ENCODE measurements at places on chromosomes 4 and X. TPM values are rescaled to one million over a fixed set of nuclear protein-coding genes. Genes with fewer than 3 reads are reported as not detected.

DNA sequence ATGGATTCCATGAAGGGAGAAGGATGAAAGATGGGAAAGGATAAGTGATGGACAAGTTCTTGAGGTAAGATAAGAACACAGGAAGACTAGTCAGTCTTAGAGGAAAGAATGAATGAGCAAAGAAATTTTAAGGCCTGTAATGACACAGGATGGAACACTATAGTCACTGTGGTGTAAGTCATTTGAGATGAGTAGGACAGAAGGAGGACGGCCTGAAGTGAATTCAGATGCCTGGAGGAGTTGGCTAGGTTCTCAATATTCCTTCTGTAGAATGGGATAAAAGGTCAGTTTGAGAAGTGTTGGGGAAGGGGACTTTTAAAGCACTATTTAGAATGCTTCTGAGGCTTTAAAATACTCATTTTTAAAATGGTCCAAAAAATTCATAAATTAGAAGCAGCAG lies 3.9 kb downstream of the MSMO1 start:
- DNase-seq = no peak

DNA sequence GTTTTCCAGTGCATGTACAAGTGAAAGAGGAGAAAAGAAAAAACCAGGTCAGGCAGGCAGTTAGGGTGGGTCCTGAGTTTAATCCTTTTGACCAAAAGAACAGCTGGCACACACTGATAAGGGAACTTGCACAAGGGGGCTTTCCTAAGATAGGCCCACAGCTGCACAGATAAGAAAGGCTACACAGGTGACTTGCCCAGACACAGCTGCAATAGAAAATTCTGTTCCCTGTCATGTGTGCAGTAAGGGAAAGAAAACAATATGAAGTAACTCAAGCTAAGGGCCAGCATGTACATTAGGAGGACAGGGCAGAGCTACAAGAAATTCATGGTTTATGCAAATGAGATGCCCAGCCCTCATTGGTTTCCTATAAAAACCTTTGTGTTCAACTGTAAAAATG lies 32.9 kb downstream of the LUZP4 start:
- no peak for DNase-seq

Gene ARHGAP4
- 1.9 TPM for total RNA-seq

Gene VCX2
- not detected for total RNA-seq

Gene RASL11B
- 0.66 TPM for total RNA-seq

DNA sequence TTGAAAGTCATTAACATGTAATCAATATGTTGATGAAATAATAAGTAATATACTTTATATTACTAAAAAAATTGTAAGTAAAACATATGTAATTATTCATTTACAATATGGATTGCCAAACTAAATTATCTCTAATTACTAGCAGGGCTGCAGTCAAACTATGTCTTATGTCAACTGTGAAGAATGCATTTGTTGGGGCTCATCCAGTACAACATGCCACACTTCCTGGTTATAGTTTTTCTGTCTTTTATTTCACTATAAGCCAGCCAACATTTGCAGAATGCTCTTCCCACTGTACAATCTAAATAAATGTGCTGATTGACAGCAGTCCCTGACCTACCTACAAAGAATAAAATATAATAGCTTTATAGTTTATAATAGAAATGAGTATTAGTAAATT lies 975.4 kb upstream of the NDST4 start:
- DNase-seq = no peak

Gene FAM199X
- total RNA-seq = 11.9 TPM

DNA sequence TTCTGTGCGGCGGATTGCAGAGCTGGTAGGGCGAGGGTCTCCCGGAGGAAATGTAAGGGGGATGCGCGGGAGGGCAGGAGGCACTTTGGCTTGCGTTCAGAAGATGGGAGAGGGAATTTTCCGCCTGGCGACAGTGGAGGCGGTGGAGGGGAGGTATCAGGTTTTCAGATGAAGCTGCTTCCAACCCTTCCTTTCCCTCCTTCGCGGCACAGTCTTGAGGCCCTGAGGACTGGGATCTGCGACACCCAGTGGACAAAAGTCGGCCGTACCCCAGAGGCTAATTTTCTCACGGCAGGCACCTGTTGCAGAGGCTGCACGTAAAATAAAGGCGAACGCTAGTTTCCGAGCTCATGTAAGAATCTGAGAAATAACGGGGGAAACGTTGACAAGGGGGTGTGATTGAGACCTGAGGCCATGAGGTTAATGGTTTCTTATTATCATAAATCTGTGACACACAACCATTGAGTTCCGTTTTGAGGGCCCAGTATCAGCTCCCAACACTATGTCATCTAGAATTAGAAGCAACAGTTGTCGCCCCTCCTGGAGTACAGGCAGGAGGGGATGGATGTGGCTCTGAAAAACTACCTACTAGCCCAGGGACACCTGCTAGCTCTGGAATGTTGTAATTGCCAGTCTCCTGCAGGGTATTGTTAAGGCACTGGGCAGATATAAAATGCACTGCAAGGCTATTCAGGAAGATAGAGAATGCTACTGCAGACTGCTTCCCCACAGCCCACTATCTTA lies 1.1 kb downstream of the ZCCHC18 start:
- peak; percentile 61 for DNase-seq

DNA sequence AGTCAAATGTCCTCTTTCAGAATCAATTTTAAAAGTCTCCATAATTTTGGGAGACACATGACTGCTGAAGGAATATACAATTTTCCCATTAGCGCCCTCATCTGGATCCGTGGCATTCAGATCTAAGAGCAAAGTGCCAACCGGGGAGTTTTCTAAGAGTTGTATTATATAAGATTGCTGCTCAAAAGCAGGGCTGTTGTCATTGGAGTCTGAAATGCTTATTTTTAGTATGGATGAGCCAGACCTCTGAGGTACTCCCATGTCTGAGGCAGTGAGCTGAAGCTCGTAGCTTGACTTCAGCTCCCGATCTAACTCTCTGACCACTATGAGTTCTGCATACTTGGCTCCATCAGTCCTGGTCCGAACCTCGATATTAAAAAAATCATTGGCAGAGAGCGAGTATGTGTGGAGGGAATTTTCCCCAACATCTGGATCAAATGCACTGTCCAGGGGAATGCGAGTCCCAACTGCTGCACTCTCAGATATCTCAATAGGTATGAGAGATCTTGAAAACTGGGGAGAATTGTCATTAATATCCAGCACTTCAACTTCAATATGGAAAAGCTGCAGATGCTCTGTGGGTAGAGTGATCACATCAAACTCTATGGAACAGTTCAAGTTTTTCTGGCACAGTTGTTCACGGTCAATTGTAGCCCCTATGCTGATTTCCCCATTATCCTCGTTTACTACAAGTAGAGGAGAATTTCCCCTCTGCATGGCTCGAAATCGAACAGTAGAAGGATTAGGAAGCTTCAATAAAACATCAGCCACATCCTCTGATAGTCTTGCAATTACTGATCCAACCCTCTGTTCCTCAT lies 917 bp downstream of the PCDH18 start:
- no peak for DNase-seq

- DNase-seq = peak; percentile 72
These were observed 1.4 kb downstream of the SLC16A2 start for GRCh38 chrX:74422576-74423288.

GRCh38 chr4:24489870-24490269 lies 94.5 kb downstream of the DHX15 start:
- no peak for DNase-seq

- no peak for DNase-seq
These were observed 317.1 kb downstream of the STK32B start for GRCh38 chr4:5368426-5368825.

Gene SLC9A7
- total RNA-seq = 5.9 TPM

DNA sequence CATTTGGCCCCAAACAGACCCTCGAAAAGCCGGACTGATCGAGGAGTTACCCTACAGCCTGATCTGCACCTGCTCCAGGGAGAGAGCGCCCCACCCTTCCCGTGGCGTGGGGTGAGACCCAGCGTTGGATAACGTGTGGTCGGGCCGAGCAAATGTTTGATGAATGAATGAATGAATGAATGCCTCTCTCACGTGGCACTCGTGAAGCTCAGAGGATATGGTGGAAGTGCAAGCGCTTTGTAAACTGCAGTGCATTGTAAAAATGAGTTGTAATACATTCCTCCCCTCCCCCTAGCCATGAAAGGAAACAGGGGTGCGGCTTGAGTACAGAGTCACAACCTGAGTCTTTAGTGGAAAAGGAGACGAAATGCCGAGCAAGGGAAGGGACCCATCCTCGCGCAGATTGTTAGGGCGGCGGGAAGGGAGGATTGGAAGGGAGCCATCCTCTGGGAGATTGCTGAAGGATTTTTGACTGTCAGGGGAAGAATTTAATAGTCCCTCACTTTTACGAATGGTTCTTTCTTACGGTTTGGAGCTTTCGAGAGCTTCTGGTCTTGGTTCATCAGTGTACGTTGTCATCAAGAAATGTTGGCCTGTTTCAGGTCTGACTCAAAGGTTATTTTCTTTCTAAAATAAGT lies 772 bp upstream of the FBXW7 start:
- no peak for DNase-seq

DNA sequence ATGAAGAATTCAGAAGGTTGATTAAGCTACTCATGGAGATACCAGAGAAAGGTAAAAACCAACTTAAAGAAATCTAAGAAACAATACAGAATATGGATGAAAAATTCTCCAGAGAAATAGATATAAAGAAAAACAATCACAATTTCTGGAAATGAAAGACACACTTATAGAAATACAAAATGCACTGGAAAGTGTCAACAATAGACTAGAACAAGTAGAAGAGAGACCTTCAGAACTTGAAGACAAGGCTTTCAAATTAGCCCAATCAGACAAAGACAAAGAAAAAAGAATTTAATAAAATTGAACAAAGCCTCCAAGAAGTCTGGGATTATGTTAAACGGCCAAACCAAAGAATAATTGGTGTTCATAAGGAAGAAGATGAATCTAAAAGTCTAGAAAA lies 9.6 kb downstream of the STBD1 start:
- DNase-seq = no peak

DNA sequence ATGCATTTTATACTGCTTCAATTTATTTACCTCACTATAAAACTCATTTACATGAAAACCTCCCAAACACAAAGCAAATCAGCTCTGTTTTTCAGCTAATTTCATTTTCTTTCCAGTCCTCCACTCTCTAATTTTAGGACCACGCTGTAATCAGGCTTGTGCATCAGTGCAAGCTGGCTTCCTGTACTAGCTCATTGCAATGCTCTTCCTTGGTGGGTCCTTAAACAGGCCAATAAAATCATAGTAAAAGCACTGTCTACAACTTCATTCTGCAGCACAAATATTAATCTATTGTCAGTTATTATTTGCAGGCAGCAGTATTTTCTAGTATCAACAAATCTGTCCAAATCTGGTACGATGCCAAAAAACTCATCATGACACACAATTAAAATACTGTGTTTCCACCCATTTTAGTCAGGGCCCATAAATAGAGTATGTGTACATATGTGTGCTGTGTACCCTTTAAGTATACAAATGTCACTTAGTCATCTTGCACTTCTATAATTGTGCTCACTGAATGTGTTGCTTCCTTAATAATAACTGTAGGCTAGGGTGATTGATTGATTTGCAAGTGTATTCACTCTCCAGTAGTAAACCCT lies 178.2 kb upstream of the HCCS start:
- DNase-seq = no peak

DNA sequence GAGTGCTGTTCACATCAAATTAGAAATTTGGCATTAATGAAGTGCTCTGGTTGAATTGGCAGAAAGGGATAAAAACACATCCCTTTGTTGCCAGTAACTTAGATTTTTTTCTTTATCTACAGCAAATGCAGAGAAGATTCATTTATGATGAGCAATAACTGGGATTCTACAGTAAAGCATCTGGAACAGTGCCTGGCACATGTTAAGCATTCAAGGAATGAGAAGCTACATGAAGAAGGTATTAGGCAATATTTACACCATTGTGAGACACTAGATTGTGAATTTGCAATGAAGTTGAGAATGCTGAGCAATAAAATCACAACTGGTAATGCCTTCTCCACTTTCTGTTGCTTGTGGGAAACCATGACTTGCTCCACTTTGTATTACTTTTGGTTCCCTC lies 33.5 kb downstream of the PCDH19 start:
- DNase-seq = no peak

DNA sequence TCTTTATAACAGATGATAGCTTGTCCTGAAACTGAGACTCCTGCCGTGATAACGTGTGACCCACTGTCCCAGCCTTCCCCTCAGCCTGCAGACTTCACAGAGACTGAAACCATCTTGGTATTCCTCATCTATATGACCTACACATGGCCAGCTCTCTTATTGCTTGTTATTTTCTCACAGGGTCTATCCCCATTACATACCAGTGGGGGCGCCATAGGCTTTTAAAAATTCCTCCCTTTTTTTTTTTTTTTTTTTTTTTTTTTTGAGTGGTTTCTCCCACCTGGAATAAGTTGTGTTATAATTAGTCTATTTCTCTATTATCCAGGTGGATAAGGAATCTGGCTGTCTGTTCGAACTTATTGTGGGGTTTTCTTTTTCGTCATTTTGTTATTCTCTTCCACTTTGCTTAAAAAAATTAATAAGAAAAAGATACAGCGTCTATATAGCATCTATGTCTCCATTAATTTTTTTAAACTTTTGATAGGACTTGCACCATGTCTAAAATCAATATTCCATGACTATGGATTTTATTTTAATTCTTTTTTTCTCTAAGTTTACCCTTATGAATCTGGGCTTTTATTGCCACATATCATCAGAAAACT lies 47.2 kb downstream of the GYG2 start:
- no peak for DNase-seq

Data from pancreas (tissue), 10 donors.